Stimulated activated CD4-positive, alpha-beta T cell treated with anti-CD3 and anti-CD28 coated beads, TNF-alpha, amount 100 ng/mL, for 24 hours (primary cell): ENCODE measurements at places on chromosomes 6 and 20.

GRCh38 chr6:150491131-150491810, 108.4 kb upstream of the PLEKHG1 start:
- DNase-seq: no peak

- DNase-seq: no peak
Observed at GRCh38 chr6:168368936-168369335, 49.4 kb upstream of the DACT2 start.

DNA sequence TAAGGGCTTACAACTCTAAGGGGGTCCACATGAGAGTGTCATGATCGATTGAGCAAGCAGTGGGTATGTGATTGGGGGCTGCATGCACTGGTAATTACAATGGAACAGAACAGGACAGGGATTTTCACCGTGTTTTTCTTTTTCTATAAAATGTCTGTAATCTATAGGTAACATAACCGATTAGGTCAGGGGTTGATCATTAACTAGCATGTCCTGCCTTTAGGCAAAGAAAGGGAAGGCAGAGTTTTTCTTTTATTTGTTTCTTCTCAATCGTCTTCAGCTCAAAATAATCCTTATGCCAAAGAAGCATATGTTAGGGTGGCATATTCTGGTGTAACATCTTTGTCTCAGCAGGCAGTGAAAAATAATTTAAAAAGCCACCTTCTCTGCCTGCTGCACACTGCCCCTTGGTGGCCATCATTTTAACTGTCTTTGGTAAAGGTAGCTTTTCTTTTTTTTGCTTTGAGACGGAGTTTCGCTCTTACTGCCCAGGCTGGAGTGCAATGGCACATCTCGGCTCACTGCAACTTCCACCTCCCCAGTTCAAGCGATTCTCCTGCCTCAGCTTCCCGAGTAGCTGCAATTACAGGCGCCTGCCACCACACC, 9.7 kb upstream of the CEP43 start:
- no peak for DNase-seq

GRCh38 chr6:340991-341827, 48.9 kb downstream of the DUSP22 start:
- DNase-seq: no peak

DNA sequence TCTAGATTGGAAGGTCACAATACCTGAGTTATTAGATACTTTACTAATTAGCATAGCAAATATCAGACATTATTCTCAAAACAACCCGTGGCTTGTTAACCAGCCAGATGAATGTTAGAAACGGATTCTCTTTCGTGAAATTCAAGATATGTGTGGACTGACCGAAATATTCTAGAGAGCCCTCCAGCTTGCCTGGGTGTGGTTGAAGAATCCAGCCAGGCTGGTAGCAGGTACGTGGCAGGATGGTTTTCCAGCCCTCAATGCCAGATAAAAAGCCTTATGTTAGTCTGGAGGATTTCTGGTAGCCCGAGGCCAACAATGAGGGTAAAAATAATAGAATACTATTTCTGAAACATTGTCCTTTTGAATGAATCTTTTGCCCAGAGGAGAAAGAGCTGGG, 19.3 kb downstream of the ECT2L start:
- no peak for DNase-seq

DNA sequence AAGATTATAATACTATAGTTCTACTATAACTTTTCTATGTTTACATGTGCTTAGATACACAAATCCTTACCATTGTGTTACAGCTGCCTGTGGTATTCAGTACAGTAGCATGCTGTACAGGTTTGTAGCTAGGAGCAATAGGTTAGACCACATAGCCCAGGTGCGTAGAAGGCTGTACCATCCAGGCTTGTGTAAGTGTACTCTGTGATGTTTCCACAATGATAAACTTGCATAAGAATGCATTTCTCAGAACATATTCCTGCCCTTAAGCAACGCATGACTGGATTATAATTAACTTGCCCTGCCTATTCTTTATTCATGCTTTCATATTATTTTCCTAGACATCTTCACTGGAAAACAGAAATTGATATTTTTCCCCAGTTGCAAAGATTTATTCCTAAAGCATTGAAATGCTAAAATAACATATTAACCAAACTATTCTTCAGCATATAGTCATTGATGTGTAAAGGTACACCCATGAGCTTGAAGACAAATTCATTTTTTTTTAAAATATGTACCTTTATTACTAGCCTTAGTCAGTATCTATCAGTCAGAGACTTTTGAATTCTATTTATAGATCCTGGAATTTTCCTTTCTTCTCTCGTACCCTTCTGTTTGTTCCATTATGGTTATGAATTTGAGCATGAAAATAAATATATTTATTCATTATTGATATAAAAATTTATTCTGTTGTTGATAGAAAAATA, 7.2 kb upstream of the CTAGE9 start:
- no peak for DNase-seq

GRCh38 chr6:147903931-147904330, 395.4 kb downstream of the SAMD5 start:
- no peak for DNase-seq

DNA sequence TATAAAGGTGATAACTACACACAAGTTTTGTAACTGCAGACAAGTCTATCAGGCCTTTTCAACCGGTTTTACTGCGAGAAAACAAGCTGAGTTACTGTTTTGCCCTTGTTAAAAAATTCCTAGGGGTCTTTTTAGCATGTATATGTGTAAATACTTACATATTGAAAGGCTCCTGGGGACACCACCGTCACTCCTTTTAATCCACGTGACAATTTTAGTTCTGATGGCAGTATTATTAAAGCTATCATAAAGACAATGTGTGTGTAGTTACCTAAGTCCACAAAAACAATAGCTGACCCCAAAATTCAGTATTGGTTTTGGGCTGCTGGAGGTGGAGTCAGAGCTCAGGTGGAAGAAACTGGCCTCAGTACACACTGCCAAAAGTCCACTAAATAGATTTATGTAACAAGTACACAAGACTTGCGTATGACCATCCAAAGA, 41.3 kb upstream of the HFE start:
- no peak for DNase-seq

GRCh38 chr20:25066386-25066785, 8.4 kb upstream of the ACSS1 start:
- DNase-seq: no peak

DNA sequence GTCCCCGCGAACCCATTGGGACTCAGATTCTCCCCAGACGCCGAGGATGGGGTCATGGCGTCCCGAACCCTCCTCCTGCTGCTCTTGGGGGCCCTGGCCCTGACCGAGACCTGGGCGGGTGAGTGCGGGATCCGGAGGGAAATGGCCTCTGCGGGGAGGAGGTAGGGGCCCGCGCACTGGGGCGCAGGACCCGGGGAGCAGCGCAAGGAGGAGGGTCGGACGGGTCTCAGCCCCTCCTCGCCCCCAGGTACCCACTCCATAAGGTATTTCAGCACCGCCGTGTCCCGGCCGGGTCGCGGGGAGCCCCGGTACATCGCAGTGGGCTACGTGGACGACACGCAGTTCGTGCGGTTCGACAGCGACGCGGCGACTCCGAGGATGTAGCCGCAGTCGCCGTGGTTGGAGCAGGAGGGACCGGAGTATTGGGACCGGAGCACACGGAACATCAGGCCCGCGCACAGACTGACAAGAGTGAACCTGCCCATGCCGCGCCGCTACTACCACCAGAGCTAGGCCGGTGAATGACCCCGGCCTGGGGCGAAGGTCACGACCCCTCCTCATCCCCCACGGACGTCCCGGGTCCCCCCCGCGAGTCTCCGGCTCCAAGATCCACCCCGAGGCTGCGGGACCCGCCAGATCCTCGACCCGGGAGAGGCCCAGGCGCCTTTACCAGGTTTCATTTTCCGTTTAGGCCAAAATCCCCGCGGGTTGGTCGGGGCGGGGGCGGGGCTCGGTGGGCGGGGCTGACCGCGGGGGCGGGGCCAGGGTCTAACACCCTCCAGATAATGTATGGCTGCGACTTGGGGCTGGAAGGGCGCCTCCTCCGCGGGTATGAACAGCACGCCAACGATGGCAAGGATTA, 15.7 kb upstream of the HLA-A start:
- peak; percentile 67 for DNase-seq

DNA sequence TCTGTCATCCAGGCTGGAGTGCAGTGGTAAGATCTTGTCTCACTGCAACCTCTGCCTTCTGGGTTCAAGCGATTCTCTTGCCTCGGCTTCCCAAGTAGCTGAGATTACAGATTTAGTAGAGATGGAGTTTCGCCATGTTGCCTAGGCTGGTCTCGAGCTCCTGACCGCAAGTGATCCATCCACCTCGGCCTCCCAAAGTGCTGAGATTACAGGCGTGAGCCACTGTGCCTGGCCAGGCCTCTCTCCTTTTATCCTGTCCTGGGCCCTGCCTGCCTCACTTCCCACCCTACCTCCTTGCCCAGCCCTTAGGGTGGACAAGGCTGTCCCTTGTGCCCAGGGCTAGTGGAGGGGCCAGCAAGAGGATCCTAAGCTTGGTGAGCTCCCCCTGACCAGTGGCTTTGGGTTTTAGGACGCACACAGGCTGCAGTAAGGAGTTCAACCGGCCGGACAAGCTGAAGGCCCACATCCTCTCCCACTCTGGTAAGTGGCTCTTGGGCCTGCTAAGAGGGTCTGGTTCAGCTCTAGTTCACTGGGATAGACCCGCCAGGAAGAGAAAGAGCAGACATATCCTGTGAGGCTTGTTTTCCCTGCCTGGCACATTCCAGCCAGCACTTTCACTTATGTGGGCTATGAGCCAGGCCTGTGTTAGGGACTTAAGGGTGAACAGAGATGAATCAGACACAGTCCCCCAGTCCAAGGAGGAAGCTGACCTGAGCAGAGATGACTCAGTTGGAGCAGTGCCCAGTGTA, 21.9 kb upstream of the CHMP4B start:
- no peak for DNase-seq

DNA sequence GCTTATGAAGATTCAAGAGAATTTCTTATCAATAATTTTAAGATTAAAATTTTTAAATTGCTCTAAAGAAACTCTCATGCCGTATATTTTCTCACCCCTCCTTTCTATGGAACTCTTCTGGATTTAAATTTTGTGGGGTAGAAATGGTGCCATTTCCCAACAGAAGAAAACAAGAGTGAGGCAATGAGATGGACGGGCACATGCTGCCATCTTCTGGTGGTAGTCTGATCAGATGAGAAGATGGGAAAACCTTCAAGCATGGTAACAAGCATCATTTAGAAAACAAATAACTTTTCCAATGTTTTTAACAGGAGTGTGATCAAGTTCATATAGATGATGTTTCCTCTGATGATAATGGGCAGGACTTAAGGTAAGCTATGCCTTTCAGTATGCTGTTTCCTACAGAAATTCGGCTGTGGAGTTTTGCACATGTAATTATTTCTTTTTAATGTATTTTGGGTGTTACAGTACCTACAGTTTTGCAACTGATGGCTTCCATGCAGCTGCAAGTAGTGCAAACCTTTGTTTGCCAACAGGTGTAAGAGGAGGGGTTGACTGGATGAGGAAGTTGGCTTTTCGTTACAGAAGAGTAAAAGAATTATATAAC, 271.4 kb downstream of the EYA4 start:
- peak; percentile 29 for DNase-seq

DNA sequence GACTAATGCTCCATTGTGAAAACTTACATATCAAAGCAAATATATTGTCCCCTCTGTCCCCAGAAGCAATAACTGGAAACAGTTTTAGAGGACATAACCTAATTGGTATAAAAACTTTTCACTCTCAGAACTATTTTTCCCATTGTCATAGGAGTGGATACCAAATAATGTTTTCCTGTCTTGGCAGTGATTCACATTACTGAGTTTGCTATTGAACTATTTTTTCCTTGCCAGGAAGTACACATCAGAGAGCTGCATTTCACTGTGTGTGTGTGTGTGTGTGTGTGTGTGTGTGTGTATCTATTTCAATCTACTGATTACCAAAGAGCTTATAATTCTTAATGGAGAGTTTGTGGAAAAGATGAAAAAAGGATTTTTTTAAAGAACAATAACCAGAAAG, 45.4 kb downstream of the AKAP12 start:
- no peak for DNase-seq

DNA sequence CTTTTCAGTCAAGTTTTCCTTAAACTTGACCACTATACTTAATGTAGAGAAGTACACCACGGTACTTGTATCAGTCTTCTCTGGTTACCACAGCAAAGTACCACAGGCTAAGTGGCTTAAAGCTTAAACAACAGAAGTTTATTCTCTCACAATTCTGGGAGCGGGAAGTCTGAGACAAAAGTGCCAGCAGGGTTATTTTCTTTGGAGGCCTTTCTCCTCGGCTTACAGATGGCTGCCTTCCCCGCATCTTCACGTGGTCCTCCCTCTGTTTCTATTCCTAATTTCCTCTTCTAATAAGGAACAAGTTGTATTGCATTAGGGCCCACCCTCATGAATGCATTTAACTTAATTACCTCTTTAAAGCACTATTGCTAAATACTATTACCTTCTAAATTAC, 258.0 kb downstream of the PLCB1 start:
- no peak for DNase-seq

GRCh38 chr20:52331655-52332054, 140.1 kb upstream of the ZFP64 start:
- no peak for DNase-seq

- no peak for DNase-seq
Observed at GRCh38 chr6:155054491-155055250, 59.6 kb downstream of the TIAM2 start.

- DNase-seq: no peak
Observed at GRCh38 chr6:94501516-94501915, 1075.8 kb upstream of the MANEA start.

- DNase-seq: no peak
Observed at GRCh38 chr6:26367114-26367513, 2.1 kb downstream of the BTN3A2 start.

GRCh38 chr6:1630771-1631217, 21.1 kb downstream of the FOXC1 start:
- DNase-seq: no peak

DNA sequence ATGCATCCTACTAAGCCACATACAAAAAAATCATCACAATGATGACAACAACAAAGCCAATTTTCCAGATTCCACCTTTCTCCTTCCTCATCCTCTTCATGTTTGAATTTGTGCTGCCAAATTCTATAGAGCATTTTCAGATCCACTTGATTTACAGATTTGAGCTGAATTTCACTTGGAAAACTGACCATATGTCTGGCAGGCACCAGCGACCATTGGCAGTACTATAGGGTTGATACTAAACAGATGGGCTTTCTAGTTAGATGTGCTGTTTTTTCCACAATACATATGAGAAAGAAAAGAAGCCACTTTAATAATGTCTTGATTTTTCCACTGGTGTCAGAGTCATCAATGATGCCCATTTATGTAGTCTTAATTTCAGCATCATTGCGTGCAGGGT, 127.0 kb downstream of the PHACTR3 start:
- no peak for DNase-seq

- peak; percentile 23 for DNase-seq
Observed at GRCh38 chr6:29631860-29632731, 887 bp downstream of the GABBR1 start.

- no peak for DNase-seq
Observed at GRCh38 chr6:157284738-157285421, 38.4 kb downstream of the TMEM242 start.
